ENCODE measurements at places on chromosomes 13 and 19. TPM values are rescaled to one million over a fixed set of nuclear protein-coding genes. Genes with fewer than 3 reads are reported as not detected.

- no peak for DNase-seq
These were observed 3.0 kb upstream of the NDFIP2 start for GRCh38 chr13:79477968-79478367.

- DNase-seq: no peak
These were observed 3.9 kb upstream of the IL12RB1 start for GRCh38 chr19:18090545-18091216.

DNA sequence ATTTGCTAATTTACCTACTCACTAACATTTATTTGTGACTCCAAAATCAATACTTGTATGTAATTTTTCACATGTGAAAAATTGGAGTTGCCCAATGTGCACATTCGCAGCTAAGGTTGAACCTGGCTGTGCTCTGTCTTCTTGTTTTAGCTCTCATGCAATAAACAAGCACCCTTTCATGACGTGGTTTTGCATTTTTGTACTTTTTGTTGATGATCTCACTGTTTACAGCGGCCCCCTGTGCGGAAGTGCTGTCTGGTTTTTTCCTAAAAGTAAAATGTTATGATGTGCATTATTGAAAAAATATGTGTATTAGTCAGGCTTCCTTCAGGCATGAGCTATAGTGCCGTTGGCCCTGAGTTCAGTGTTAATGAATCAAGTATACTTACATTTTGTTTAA, 18.1 kb downstream of the DGKH start:
- no peak for DNase-seq

ZNF154 gene
- total RNA-seq: 42.4 TPM

DNA sequence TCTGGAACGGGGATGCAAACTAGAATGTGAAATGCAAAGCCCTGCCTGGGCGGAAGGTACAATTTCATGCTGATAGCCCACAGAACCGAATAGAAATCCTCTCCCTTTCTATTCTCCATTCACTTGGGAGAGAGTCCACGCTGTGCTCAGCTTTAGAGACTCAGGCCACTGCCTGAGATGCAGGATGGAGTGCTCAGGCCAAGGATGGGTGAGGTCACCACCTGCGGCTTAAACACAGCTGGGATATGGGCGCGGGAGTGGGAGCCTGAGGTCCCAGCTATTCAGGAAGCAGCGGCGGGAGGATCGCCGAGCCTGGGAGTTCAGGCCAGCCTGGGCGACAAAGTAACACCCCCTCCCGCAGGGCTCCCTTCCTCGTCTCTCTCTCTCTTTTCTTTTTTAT, 446 bp upstream of the ZNF83 start:
- DNase-seq: no peak

DNA sequence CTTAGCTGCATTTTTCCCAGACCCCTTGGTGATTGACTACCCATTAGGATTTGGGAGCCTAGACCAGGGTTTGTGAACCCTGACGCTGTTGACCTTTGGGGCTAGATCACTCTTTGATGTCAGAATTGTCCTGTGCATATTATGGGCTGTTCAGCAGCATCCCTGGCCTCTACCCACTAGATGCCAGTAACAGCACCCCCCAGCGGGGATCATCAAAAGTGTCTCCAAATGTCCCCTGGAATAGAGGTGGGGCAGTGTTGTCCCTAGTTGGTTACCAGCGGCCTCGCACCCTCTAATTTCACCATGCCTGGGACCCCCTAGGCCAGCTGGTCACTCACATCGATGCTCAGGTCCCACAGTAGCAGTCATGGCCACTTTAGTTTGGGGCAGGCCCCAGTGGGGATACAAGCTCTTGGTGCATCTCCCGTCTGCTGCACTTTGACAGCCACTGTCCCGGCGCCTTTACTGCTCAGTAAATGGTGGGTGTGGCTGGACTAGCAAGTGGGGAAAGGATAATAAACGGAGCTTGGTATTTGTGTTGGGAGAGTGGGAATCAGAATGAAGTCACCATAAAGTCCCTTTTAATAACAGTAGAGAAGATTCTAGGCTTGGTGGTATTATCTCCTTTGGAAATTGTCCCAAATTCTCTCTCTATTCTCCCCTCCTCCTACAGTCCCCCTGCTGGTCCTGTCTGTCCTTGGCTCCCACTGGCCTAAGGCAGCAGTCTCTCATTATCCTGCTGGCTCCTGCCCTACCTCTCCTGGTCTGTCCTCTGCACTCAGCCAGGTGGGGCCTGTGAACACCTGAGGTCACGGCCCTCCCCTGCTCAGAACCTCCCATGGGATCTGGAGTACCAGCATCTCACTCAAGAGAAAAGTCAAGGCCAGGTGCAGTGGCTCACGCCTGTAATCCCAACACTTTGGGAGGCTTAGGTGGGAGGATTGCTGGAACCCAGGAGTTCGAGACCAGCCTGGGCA, 80.6 kb downstream of the SIPA1L3 start:
- no peak for DNase-seq

PRTN3 gene
- 0.23 TPM for total RNA-seq

DNA sequence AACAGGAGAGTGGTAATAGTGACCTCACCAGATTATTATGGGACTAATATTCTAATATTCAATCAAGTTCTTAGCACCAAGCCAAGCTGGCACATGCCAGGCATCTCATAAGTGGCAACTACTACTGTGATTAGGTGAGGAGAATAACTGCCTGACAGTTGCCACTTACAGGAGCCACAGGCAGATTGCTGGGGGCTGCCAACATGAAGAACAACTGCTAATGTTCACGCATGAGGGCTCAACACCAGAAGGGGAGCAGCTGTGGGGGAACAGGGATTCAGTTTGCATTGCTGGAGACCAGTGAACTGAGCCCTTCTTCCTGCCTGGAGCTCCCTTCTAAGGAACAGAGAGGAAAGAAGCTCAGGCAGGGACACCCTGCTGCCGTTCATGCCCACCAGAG, 504.5 kb downstream of the FOXO1 start:
- no peak for DNase-seq

GRCh38 chr19:8578642-8579265, 1.5 kb upstream of the MYO1F start:
- DNase-seq: peak; percentile 63

DNA sequence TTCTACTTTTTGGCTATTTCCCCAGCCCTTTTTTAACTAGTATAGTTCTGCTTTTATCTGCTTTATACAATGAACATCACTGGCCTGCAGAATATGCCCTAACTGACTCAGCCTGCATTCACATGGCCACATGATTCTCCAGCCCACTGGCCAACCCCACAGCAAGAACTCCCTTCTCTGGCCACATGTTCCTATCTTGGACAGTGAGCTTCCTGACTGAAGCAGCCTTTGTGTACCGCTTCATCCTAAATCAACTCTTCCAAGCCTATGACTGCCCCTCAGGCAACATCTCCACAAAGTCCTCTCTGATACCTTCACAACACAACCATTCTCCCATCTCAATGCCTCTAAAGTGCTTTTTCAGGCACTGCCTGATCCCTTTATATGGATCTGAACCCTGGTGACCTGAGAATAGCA, 214.1 kb downstream of the COL4A1 start:
- DNase-seq: no peak

DNA sequence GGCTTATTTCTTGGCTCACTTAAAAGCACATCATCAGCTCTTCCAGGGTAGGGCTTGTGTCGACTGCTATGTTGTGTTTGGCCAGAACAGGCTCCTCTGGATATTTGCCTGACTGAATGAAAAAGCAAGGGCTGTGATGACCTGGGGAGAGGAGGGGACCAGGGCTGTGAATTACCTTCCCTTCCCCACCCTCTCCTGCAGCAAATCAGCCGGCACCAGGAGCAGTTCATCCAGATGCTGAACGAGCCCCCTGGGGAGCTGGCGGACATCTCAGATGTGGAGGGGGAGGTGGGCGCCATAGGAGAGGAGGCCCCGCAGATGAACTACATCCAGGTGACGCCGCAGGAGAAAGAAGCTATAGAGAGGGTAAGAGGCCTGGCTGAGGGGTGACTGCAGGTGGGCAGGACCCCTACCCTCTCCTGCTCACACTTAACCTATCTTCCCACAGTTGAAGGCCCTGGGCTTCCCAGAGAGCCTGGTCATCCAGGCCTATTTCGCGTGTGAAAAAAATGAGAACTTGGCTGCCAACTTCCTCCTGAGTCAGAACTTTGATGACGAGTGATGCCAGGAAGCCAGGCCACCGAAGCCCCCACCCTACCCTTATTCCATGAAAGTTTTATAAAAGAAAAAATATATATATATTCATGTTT, 4.4 kb downstream of the GADD45GIP1 start:
- DNase-seq: no peak

- no peak for DNase-seq
These were observed 8.8 kb downstream of the SYDE1 start for GRCh38 chr19:15115762-15116615.

GRCh38 chr13:49444524-49445395, 686 bp downstream of the SETDB2 start:
- DNase-seq: no peak
